T-helper 17 cell (primary cell): ENCODE measurements at places on chromosomes 1 and 21.

DNA sequence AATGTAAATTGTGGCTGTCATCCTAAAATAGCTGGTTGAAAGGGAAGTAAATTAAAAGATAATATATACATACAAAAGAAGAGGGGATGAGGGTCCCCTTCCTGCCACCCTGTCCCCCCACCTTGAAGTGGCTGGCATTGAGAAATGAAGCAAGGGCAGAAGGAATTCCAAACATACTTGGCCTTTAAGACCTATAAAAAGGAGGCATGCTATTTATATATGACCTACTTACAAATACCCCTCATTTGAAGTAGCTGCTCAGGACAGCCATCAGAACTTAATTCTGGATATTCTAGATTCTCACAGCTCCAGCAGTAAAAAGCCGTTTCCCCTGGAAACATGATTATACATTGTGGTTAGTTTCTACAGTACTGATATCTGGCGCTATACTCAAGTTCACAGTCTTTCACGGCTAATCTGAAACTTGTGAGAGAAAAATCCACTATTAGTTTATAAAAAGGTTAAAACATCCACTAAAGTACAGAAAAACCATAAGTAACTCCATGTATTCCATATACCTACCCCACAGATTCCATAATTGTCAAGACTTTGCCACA is 9.6 kb upstream of the MAP10 start:
- DNase-seq, result no peak

DNA sequence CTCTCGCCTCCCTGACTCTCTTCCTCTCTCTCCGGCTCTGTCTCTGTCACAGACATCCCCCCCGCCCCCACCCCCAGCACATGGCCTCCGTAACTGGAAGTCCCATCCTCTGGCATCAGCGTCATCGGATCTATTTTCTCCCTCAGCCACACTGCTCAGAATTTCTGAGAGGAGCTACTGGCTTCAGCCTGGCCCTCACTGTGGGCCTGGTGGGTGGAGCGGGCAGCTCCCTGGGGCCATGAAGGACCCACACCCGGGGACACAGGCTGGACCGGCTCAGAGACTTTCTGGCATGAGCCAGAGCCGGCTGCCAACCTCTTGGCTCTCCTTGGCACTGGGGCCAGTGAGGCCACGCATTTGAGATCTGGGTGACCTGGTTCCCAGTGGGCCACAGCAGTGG is 61.2 kb upstream of the CASZ1 start:
- DNase-seq, result no peak

DNA sequence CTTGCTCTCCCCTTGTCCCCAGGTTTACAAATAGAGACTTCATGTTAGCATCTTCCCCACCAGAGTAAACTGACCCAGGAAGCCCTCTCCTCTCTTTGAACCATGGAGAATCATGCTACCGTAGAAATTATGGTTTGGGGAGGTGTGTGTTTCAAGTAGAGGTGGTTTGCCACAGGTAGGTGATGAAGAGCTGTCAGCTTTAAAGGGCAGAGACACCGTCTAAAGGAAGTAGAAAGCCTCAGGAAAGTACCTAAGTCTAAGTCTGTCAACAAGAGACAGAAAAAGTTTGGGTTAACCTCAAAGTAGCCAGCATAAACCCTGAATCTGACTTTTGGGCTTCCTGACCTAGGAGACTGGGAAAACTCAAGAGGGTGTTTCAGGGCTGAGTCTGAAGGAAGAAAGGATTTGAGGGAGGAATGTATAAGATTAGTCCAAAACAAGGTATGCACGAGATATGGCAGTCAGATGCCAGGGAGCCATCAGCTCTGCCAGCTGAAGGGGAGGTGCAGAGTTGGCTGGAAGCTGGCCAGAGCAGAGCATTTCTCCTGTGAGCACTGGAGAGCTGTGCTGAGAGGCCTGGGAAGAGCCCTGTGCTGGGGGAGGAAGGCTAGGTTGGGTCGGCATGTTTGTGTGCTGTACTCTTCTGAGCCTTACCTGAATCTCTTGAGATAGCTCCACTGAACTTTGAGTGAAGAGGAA is 14.3 kb downstream of the ADAMTSL4 start:
- DNase-seq, result no peak

DNA sequence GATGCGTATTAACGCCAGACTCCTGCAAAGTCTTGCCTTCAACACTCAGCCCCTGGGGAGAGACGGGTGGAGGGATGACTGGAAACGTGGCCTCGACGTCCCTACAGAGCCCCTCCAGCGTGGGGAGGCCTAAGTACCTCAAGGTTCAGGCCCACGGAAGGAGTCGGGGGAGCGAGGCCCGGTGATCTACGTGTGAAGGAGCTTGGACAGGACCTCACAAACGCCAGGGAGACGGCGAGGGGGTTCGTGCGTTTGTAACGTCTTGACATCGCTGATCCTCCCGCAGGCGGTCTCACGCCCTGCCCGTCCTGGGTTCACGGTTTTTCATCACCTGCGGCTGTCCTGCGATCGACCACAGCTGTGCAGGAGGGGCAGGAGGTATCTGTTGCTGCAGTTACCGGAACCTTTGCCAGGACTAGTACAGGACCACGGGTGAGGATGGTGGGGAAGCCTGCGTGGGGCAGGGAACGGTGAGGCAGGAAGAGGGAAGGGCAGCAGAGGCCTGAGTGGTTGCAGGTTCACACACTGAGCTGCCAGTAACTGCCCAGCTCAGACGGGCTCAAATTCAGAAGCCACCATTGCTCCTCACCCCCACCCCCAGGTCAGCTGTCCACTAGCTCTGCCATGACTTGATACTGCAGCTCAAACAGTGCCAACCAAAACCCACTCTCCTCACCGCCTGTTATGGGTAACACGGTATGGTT is 889 bp upstream of the CCNL2 start:
- no peak for DNase-seq

DNA sequence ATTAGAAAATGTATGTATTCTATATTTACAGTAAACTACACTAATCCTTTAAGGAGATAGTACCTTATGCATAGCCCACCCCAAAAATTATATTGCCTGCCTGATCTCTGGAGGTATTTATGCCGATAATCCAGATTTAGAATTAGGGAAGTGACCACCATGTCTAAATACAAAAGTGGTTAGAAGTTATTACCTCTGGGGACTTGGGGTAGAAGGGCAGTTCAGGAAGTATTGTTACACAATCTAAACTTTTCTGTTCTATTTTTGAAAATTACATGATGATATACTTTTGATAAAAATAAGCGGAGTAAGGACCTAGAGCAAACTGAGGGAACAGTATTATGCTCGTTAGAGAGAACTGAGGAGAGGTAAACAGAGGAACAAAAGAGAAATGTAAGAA is 90.5 kb upstream of the ZP4 start:
- no peak for DNase-seq

DNA sequence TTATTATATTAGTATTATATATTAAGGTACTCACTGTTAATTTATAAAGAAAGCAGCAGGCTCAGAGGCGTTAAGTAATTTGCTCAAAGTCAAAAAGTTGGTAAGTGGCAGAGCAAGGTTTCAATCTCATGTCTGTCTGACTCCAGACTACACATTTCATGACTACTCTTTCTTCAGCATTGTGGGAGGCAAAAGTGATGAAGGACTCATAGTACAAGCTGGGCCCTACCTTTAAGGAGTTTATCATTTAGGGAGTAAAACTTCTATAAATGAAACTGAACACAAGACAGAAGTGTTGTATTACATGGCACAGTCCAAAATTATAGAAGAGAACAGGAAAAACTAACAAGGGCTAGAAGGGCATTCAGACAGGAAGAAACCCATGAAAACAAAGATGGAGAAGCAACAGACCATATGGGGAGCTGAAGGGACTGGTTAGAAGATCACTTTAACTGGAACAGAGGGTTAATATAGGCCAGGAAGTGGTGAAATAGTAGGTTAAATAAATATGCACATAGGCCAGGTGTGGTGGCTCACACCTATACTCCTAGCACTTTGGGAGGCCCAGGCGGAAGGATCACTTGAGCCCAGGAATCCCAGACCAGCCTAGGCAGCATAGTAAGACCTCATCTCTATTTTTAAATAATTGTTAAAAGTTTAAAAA is 11.5 kb downstream of the SORT1 start:
- DNase-seq, result no peak

GRCh38 chr1:172903581-172904220 is 147.0 kb downstream of the TNFSF18 start:
- no peak for DNase-seq

DNA sequence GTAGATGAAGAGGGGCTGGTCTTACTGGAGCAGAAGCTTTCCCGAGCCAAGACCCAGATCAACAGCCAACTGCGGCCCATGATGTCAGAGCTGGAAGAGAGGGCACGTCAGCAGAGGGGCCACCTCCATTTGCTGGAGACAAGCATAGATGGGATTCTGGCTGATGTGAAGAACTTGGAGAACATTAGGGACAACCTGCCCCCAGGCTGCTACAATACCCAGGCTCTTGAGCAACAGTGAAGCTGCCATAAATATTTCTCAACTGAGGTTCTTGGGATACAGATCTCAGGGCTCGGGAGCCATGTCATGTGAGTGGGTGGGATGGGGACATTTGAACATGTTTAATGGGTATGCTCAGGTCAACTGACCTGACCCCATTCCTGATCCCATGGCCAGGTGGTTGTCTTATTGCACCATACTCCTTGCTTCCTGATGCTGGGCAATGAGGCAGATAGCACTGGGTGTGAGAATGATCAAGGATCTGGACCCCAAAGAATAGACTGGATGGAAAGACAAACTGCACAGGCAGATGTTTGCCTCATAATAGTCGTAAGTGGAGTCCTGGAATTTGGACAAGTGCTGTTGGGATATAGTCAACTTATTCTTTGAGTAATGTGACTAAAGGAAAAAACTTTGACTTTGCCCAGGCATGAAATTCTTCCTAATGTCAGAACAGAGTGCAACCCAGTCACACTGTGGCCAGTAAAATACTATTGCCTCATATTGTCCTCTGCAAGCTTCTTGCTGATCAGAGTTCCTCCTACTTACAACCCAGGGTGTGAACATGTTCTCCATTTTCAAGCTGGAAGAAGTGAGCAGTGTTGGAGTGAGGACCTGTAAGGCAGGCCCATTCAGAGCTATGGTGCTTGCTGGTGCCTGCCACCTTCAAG is 57.3 kb downstream of the LAMC2 start:
- no peak for DNase-seq

GRCh38 chr1:46334030-46334384 is 6.6 kb upstream of the NSUN4 start:
- DNase-seq, result no peak

DNA sequence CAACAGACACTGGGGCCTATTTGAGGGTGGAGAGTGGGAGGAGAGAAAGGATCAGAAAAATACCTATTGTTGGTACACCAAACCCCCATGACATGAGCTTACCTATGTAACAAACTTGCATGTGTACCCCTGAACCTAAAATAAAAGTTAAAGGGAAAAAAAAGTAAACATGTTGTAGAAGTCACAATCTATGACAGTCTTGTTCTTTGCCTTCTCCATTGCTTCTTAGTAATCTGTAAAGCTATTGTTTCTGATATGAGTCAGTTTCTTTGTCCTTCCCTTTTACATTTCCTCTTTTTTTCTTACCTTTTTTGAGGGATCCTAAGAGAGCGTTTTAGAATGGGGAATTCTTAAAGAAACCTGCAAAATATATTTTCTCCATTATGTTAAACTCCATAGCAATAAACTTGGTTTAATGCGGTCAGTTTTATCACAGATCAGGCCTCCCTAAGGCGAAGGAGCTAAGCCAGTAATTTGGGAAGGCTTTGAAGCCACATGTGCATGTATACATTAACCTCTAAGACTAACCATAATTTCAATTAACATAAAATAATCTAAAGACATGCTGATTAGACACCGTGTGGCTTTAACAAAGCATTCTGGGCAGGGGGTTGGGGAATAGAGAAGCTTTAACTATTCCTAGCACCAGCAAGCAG is 77.8 kb upstream of the C1orf105 start:
- DNase-seq, result no peak

- no peak for DNase-seq
Measured at GRCh38 chr1:54199151-54199764, 572 bp downstream of the CYB5RL start.

DNA sequence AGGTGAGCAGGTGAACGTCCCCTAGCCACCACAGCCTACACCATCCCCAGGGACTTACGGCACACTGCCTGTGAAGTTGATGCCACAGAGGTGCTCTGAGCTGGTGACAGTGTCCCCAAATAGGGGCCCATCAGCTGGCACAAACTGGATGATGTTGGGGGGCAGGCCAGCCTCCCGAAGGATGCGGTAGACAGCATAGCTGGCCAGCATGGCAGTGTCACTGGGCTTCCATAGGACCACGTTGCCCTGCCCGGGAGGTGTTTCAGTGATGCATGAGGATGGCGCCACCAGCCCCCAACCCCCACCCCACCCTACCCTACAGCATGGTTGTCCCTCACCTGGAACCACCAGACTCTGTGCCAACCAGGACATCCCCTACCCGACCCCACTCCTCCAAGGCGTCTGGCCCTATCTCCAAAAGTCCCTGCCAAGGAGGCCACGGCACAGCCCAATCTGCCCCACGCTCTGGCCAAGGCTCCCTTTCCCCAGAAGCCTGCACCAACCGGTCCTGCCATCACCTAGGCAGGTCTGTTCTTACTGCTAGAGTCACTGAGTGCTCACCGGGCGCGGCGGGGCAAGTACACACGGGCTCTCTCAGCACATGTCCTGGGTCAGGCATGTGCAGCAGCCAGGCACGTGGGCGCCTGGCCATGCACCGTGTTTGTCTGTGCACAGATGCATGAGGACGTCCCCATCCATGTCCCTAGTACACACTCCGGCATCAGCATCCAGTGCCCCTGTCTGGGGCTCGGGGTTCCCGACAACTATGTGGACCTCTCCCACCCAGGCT is 20.5 kb downstream of the ALDH4A1 start:
- DNase-seq, result no peak

GRCh38 chr21:30733026-30733425 is 14.0 kb downstream of the KRTAP21-2 start:
- no peak for DNase-seq

GRCh38 chr1:210696709-210697108 is 368.0 kb downstream of the HHAT start:
- DNase-seq, result no peak
